ENCODE measurements at places on chromosomes 2 and 18.

- DNase-seq: no peak
Observed at GRCh38 chr2:67041051-67041450, 356.1 kb upstream of the ETAA1 start.

- no peak for DNase-seq
Observed at GRCh38 chr2:203646266-203646864, 60.1 kb upstream of the CD28 start.

DNA sequence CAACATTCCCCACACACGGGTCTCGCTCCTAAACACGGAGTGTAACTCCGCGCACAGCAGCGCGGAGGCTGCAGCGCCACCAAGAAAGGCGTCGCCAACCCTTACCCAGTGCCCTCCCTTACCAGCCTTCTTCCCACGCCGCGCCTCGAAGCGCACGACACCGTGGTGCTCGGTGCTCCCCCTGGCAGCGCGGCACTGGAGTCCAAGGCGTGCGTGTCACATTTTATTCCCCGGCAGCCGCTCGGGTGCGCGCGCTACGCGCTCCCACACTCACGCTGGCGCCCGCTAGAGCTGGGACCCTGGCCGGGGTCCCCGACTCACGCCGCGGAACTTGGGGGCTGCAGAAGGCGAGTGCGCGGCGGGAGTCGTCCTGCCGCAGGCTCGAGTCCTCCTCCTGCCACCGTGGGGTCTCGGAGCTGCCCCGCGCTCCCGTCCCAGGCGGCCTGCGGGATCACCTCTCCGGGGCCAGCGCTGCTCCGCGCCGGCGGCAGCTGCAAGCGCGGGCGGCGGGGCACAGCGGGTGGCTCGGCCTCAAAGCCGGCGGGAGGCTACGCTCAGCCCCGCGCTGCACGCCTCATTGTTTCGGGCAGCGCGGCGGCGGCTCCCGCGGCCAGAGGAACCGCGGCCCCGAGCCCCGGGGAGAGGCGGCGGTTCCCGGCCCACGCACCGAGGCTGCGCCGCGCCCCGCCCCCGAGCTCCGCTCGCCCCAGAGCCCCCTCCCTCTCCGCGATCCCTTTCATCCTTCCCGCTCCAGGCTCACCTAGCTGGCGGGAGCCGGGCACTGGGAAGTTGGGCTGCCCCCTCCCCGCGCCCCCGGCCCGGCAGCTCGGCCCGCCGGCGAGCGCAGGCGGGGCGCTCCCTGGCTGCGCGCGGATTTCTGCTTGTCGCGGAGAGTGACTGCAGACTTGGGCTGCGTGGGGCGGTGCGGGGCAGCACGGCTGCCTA is at the start of gene ST6GAL2:
Gene ST6GAL2, minus strand, starts transcription at position 197 of the 945 bp plus-strand sequence. CDS start 42,190 bp downstream, outside the sequence.
- DNase-seq: peak; percentile 42

DNA sequence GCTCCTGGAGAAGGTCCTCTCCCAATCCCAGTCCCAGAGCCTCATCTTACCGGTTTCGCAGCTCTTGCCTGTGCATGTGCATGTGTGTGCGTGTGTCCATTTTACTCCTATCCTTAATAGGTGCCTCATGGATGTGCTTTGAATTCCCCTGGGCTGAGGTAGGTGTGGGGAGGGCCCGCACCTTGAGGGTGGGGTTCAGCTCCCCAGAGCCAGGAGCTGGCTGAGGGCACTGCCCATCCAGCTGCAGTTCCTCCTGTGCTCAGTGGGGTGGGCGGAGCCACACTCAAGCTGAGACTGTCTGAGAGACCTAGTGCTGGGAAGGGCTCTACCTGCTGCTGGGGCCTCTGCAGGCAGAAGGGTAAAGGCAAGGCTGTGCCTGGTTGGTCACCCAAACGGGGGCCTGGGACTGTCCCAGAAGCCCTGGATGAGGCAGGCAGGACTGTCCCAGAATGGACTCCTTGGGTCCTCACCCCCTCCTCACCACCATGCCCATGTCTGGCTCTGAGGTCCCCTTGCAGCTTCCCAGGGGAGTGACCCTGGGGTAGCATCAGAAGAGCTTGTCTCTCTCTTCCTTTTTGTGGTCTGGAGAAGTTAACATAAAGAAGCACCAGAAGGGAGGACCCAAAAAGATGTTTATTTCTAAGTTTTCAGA is 8.9 kb downstream of the GDF7 start:
- peak; percentile 31 for DNase-seq

GRCh38 chr2:215476424-215476823 is 40.6 kb upstream of the FN1 start:
- DNase-seq: peak; percentile 52

DNA sequence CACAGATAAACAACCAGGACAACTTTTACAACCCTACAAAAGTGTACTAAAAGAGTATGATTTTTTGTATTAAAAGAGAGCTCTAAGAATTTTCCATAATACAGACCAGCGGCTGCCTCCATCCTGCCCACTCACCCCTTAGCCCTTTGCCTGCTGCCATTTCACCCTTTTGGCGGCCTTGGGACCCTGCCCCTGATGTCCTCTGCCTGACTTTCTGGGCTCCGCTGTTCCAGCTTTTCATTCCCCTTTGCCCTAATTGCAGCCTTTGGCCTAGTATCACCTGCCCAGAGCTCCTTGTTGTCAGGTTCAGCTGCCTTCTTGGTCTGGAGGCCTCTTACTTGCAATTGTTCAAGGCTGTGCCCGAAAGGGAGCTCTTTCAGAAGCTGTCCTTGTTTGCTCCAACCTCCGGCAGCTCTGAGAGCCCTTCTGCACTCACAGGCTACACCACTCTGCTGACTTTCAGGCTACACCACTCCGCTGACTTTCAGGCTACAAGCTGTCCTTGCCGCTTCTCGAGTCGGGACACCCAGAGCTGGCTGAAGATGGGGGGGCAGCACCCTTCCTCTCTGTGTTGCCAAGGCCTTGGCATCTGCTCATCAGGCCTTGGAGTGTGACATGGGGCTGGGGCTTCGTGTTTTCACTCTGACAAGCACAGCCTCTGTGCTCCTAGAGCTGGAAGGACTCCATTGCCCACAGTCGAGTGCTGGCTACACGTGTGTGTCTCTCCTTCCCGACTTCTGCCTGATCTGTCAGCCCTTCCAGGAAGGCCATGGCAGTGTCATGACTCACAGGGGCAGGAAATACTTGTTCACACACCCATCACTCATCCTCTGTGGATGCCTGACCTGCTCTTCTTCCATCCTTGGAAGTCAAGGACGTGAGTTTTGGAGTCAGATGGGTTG is 43.1 kb upstream of the HDAC4 start:
- peak; percentile 73 for DNase-seq

DNA sequence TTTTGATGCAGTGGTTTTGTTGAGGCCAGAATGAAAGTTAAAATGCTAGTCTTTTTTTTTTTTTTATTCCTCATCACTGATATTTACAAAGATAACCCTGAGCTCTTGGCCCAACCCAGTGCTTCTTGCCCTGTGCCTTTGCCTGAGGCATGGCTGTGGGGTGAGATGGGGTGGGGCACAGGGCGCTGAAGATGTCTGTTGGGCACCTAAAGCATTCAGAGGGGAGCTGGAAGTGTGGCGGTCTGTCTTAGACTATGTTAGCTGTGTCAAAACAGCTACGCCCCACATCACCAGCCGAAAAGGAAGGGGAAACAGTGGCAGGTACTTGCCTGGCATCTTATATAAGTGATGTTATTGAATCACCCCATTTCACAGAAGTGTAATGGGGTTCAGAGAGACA is 20.7 kb downstream of the TOGARAM2 start:
- no peak for DNase-seq

DNA sequence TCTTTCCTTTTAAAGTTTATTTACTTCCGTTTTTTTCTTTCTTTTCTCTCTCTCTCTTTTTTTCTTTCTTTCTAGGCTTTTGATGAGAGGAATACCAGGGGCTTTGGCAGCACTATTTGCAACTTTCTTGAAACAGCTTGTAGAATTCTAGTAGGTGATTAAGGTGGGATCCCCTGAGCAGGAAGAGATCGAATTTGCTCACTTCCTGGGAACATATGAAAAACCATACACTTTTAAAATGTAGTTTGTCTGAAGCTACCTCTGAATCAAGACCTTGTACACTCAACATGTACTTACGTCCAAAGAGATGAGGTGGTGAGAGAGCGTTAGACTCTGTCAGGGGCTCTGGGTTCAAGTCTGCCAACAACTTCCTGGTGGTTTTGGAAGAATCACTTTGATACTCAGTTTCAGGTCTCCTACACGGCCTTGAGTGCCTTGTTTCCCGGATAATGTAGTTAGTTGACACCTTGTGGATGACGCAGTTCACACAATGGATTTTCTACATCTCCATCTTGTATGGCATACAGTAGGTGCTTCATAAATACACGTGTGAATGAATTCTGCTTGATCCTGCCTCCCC is 229.1 kb downstream of the MYCN start:
- DNase-seq: no peak

DNA sequence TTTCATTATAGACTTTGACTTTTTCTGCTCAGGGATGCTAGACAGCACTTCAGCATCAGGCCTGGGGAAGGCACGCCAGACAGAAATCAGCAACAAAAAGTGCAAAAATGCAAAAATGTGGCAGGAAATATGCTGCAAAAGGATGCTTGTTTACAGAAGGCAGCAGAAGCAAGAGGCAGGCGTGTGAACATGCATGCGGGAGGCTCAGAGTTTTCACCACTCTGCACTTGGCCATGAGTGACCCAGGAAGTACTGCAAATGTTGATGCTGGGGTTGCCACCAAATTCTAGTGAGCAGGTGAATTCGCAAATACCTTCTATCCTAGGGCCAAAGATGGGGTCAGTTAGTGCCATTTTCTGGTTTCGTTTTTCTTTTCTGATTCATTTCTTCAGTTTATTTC is 55.5 kb upstream of the ALKAL2 start:
- no peak for DNase-seq

DNA sequence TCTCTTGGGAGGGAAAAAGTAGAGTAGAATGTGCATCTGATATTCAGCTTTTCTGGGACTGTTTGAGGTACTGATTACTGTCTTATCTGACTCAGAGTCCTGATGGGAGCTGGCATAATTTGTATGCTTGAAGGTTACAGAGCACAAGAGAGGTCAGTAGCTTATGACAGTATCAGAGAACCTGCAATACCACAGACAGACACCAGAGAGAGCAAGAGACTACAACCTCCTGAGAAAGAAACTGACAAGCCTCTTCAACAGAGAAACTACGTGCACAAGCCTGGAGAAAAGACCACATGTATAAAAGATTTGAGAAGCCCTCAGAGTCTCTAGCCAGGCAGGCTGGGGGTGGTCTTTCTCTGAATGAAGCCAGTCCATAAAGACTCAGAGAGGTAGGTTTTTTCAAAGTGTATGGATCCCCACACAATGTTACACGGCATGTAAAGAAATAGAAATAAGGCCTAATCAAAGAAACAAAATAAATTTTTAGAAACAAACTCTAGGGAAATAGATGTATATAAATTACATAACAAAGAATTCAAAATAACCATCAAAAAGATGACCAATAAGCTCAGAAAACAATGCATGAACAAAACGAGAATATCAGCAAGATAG is 568.3 kb downstream of the LRRTM4 start:
- DNase-seq: peak; percentile 1

GRCh38 chr2:10124538-10125045 is 2.1 kb downstream of the RRM2 start:
- peak; percentile 55 for DNase-seq

DNA sequence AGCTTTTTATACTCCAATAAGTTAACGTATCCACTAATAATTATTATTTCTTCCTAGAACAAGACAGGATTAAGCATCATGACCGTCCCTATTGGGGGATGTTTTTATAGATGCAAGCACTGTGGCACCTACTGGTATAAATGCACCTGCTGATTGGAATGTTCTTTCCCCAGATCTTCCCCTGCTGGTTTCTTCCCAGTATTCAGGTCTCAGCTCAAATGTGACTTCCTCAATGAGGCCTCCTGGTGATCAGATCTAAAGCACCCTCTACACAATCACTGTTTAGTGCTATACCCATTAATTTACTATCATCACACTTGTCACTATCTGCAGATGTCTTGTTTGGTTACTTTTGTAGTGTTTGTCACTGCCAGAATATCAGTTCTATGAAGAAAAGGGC is 3.9 kb upstream of the TYMS start:
- no peak for DNase-seq

- no peak for DNase-seq
Observed at GRCh38 chr2:205712508-205712907, 30.2 kb downstream of the NRP2 start.

- no peak for DNase-seq
Observed at GRCh38 chr18:23852236-23853045, 162.1 kb upstream of the TTC39C start.

- DNase-seq: no peak
Observed at GRCh38 chr2:20482725-20483124, 35.9 kb downstream of the RHOB start.
